Pancreas (tissue), 10 donors: ENCODE measurements at places on chromosomes 3 and 15. TPM values are rescaled to one million over a fixed set of nuclear protein-coding genes. Genes with fewer than 3 reads are reported as not detected.

MB21D2 gene
- total RNA-seq, result 0.84 TPM

SNX1 gene
- 41.3 TPM for total RNA-seq

EIF2A gene
- total RNA-seq, result 51.6 TPM

MYO5C gene
- 42.9 TPM for total RNA-seq

TRPM1 gene
- total RNA-seq, result not detected

TMED3 gene
- total RNA-seq, result 79.2 TPM

CP gene
- 0.60 TPM for total RNA-seq

PSTPIP1 gene
- 4.2 TPM for total RNA-seq

CHD2 gene
- 44.8 TPM for total RNA-seq

RHCG gene
- total RNA-seq, result 0.79 TPM

- no peak for DNase-seq
- H3K36me3 ChIP-seq, result no peaks in the 10 kb centered on the region
- H3K4me1 ChIP-seq, result no peaks in the 10 kb centered on the region
- H3K27me3 ChIP-seq, result no peaks in the 10 kb centered on the region
- no peak overlapping the region for H3K27ac ChIP-seq
Observed at GRCh38 chr15:78996894-78997275, 52.0 kb upstream of the CTSH start.

- H3K27ac ChIP-seq, result no peak overlapping the region
- H3K27me3 ChIP-seq, result no peaks in the 10 kb centered on the region
- H3K36me3 ChIP-seq, result no peaks in the 10 kb centered on the region
Observed at GRCh38 chr3:31250116-31250777, 282.5 kb upstream of the STT3B start.

DNA sequence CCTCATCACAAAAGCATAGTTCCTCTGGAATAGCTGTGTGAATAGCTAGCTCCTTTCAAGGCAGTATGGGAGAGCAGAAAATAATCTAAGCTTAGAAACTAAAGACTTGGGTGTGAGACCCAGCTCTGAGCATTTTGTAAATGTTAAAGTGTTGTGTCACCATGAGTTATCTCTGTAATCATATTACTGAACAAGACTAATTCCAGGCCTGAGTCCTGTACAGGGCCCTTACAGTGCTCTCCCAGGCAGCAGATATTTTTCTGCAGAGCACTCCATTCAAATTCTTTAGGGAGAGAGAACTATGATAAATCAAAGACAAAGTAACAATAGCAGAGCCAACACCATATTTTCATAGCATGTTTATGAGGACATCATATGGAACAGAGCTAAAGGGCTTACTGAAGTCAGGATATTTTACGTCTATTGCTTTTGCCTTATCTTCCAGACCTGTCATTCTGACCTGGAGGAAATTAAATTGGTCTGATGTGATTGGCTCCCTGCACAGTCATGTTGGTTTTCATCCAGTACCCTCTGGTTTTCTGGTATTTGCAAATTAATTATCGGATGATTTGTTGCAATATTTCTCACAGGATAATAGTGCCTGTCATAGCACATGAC is 172.6 kb upstream of the PPP2R3A start:
- H3K4me3 ChIP-seq, result no peak overlapping the region
- H3K27me3 ChIP-seq, result no peaks in the 10 kb centered on the region
- H3K4me1 ChIP-seq, result no peaks in the 10 kb centered on the region
- no peak overlapping the region for H3K27ac ChIP-seq
- DNase-seq, result no peak
- no peaks in the 10 kb centered on the region for H3K36me3 ChIP-seq

DNA sequence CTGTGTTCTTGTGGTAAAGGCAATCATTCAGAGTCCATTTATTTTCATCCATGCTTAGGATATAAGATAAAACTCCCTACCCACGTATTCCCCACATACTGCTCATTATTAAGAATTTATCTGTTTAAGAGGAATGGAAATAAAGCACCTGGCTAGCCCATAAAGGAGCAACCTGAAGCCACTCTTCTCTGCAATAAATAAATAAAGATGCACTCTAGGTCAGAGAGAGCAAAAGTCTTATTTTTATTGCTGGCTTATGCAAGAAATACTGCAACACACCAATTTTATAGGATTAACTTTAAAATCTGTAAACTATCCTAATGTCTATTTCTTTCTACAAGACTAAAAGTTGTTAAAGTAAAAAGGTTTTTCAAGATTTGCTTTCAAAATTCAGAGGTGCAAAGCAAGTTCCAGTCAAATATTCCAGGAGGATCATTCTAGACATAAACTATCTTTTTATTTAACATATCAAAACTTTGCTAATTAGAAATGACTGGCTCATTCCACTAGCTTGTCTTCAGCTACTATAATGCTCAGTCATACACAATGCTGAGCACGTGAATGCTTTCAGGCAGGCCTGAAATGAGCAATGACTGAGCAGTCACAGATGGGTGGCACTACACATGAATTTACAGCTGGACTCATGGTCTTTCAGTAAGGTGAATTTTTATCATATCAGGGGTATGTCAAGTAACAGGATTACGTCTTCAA is 7.1 kb downstream of the TJP1 start:
- no peak for DNase-seq
- peaks cover 27% of the 10 kb centered on the region for H3K4me1 ChIP-seq
- H3K27me3 ChIP-seq, result no peaks in the 10 kb centered on the region
- no peaks in the 10 kb centered on the region for H3K36me3 ChIP-seq

DNA sequence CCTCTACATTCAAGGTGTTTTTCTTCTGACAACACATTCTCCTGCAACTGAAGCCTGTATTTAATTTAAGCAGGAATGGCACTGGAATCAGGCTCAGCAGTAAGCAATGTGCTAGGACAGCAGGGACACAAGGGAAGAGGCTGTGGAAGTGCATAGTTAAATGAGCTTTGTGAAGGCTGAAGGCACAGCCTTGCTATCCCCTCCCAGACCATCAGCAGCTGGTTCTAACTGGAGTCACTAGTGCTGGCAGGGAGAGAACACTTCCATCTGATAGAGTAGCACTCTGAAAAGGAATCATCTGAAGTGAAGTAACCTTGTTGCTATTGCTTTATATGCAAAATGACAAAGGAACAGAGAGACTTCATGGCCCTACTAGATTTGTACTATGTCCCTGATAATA is 14.7 kb downstream of the UQCC5 start:
- no peak overlapping the region for H3K4me3 ChIP-seq
- no peaks in the 10 kb centered on the region for H3K36me3 ChIP-seq
- no peaks in the 10 kb centered on the region for H3K27me3 ChIP-seq
- H3K4me1 ChIP-seq, result peaks cover 18% of the 10 kb centered on the region
- no peak for DNase-seq
- H3K27ac ChIP-seq, result no peak overlapping the region

DNA sequence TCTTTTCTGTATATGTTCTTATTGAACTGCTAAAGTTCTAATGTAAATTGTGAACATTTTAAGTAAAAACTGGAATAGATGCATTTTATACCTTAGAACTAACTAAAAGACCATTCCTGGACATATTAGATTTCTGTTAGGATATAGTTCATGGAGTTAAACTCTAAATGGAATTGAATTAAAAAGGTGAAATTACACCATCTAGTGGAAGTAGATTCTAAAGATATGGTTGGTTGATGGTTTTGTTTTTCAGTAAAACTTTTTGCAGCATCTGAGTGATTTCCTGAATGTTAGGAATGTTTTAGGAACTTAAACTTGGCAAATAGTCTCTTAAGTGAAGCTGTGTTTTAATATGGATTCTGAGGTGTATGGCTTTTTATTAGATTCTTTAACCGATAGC is 96.8 kb downstream of the SLMAP start:
- no peaks in the 10 kb centered on the region for H3K4me1 ChIP-seq
- no peak for DNase-seq
- H3K27ac ChIP-seq, result no peak overlapping the region
- no peaks in the 10 kb centered on the region for H3K36me3 ChIP-seq
- no peaks in the 10 kb centered on the region for H3K27me3 ChIP-seq

DNA sequence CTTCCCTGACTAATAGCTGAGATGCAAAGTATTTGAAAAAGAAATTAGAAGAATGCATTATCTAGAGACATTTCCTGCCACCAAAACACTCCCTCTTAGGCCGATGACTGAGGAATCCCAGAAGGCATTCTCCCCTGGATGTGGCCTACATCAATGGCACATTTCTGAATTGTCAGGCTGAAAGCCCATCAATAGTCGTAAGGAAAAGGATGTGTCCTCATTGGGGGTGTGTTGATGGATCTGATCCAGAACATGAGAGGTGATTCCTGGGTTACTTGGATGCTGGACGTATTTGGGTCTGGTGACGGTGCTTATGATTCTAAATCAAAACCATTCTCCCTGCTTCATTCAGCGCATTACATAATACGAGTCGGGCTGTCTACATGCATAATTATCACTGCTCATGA is 216.9 kb upstream of the CDIN1 start:
- no peaks in the 10 kb centered on the region for H3K4me1 ChIP-seq
- H3K27ac ChIP-seq, result no peak overlapping the region
- no peaks in the 10 kb centered on the region for H3K27me3 ChIP-seq
- H3K4me3 ChIP-seq, result no peak overlapping the region
- no peaks in the 10 kb centered on the region for H3K36me3 ChIP-seq

GRCh38 chr15:67240235-67241131 is 14.0 kb downstream of the AAGAB start:
- no peaks in the 10 kb centered on the region for H3K36me3 ChIP-seq
- no peaks in the 10 kb centered on the region for H3K27me3 ChIP-seq
- peaks cover 4% of the 10 kb centered on the region for H3K4me1 ChIP-seq
- no peak for DNase-seq
- no peak overlapping the region for H3K4me3 ChIP-seq

GRCh38 chr3:98655666-98656065 is 62.3 kb upstream of the CPOX start:
- H3K4me3 ChIP-seq, result no peak overlapping the region
- DNase-seq, result no peak
- no peaks in the 10 kb centered on the region for H3K4me1 ChIP-seq
- no peak overlapping the region for H3K27ac ChIP-seq

DNA sequence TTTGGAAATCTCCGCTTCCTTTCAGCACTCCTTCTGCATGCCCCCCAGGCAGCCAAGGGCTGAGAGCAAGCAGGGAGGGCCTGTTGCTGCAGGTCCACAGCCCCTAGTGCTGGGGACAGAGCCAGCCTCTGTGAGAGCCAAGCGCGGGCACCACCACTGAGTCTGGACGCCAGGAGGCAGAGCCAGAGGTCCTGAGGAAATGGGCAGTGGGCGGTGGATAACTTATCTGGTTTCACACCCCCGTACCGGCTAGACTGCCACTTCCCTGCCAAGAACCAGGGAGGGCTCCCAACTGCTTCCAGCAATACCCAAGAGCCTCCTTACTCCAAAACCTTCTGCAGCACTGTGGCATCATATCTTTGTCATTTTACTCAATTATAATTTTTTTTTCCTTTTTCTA is 141.6 kb upstream of the IGF1R start:
- H3K27me3 ChIP-seq, result no peaks in the 10 kb centered on the region
- H3K4me3 ChIP-seq, result no peak overlapping the region
- no peaks in the 10 kb centered on the region for H3K36me3 ChIP-seq
- H3K4me1 ChIP-seq, result no peaks in the 10 kb centered on the region
- no peak for DNase-seq

DNA sequence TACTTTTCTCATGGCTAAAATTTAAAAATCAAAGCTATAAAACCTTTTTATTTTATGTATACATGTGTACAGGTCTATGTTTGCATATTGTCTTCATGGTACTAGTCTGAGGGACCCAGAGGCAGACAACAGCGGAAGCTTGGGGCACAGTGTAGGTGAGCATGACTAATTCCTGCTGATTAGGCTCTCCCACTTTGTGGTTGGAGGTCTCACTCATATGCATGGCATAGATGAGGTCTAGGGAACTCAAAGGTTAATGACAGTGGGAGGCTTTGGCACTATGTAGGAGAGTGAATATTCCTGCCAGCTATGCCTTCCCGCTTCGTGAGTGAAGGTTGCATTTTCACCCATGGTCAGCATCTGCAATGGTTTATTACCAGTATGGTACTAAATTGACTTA is 47.5 kb upstream of the AADACL2 start:
- no peak for DNase-seq
- H3K27me3 ChIP-seq, result no peaks in the 10 kb centered on the region
- H3K4me3 ChIP-seq, result no peak overlapping the region
- no peaks in the 10 kb centered on the region for H3K36me3 ChIP-seq

DNA sequence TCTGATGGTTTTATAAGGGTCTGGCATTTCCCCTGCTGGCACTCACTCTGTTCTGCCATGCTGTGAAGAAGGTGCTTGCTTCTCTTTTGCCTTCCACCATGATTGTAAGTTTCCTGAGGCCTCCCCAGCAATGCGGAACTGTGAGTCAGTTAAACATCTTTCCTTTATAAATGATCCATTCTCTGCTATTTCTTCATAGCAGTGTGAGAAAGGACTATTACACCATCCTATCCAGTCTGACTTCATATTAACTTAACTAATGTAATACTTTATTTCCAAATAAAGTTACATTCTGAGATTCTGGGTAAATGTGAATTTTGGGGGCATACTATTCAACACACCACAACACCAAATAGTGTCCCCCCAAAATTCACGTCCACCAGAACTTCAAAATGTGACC is 22.2 kb upstream of the MAP3K13 start:
- H3K27me3 ChIP-seq, result no peaks in the 10 kb centered on the region
- no peak overlapping the region for H3K4me3 ChIP-seq
- DNase-seq, result no peak
- H3K36me3 ChIP-seq, result no peaks in the 10 kb centered on the region
- H3K4me1 ChIP-seq, result peaks cover 25% of the 10 kb centered on the region
- peak overlapping the region; percentile 28 for H3K27ac ChIP-seq

GRCh38 chr3:72238010-72238691 is 453.2 kb upstream of the PROK2 start:
- H3K27me3 ChIP-seq, result no peaks in the 10 kb centered on the region
- H3K27ac ChIP-seq, result no peak overlapping the region
- no peaks in the 10 kb centered on the region for H3K36me3 ChIP-seq
- no peaks in the 10 kb centered on the region for H3K4me1 ChIP-seq
- DNase-seq, result no peak

DNA sequence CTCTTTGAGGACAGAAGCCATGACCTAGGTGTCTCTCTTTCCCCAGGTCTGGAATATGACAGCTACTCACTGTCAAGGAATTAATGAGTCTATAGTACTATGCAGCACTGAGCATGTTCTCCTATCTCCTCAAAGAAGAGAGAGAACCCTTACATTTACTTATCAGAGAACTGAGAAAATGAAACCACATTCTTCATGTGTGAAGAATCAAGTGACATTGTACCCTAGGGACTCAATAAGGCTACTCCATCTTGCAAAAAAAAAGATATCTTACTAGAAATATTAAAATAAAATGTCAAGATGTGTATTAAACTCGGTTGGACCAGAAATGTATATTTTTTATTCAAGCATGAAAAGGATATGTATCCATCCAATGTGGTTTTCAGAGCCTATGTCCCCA is 133.2 kb upstream of the COL8A1 start:
- H3K27me3 ChIP-seq, result no peaks in the 10 kb centered on the region
- no peaks in the 10 kb centered on the region for H3K36me3 ChIP-seq
- DNase-seq, result no peak
- no peaks in the 10 kb centered on the region for H3K4me1 ChIP-seq

- no peaks in the 10 kb centered on the region for H3K4me1 ChIP-seq
- H3K36me3 ChIP-seq, result no peaks in the 10 kb centered on the region
- H3K4me3 ChIP-seq, result no peak overlapping the region
- H3K27ac ChIP-seq, result no peak overlapping the region
Observed at GRCh38 chr15:55853134-55853533, 110.2 kb upstream of the PRTG start.

- no peaks in the 10 kb centered on the region for H3K27me3 ChIP-seq
- H3K36me3 ChIP-seq, result no peaks in the 10 kb centered on the region
- DNase-seq, result no peak
- no peak overlapping the region for H3K27ac ChIP-seq
- peaks cover 7% of the 10 kb centered on the region for H3K4me1 ChIP-seq
Observed at GRCh38 chr3:172115787-172116186, 76.4 kb downstream of the FNDC3B start.
